ENCODE measurements at places on chromosomes 12 and 14.
A peak's percentile ranks its signal among the peaks of the same experiment; 100 is the strongest.

- no peak for DNase-seq
These were observed 180.2 kb upstream of the PZP start for GRCh38 chr12:9388379-9388778.

DNA sequence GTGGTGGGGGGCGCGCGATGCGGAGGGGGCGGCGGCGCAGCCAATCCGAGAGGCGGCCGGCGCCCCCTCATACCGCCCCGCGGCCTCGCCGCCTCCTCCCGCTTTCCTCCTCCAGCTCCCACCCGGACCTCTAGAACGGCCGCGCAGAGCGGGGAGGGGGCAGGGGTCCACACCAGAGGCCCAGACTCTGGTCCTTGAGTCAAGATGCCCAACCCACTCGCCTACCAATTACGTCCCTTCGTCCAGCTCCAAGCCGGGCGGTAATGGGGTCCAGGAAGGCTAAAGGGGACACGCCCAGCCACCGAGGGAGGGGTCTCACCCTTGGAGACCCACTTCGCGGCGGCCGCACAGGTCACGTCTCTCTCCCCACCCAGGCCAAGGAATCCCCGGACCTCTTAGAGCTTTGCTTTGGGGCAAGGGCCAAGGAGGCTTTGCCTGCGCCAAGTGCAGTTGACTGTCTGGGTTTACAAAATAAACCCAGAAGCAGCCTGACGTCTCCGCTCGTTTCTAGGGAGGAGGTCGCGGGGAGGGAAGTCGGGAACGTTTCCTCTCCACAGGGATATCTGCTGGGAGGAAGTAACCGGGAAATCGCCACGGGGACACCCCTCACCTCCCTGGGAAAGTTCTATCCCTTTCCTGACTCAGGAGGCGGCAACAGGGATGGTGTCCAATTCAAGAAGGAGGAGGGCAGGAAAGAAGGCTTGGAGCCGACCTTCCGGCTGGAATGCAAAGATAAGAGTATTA, 394 bp upstream of the AMIGO2 start:
- DNase-seq = no peak

- DNase-seq = no peak
These were observed 107.4 kb downstream of the PPM1A start for GRCh38 chr14:60356386-60356785.

DNA sequence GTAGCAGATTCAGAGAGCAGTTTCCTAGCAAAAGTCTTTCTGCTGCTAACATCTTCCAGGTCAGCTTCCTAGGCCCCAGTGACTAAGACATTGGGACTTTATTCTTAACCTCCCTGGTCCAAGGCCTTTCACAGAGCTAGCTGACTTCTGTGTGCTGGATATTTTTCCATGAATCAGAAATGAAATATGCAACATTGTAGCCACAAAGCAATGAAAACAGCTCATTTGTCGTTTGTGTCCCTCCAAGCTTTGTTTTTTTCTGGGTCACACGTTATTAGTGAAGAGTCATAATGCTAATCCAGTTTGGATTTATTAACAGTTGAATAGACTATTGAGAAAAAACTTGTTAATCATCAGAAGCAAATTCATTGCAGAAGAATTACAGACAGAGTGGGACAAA, 82.4 kb downstream of the ARF6 start:
- DNase-seq = no peak

GRCh38 chr12:130460611-130461446, 123.1 kb downstream of the PIWIL1 start:
- DNase-seq = no peak

- peak; percentile 17 for DNase-seq
These were observed 26.9 kb downstream of the IQSEC3 start for GRCh38 chr12:93266-94005.

- DNase-seq = no peak
These were observed 22.0 kb downstream of the VSX2 start for GRCh38 chr14:74261288-74261687.

DNA sequence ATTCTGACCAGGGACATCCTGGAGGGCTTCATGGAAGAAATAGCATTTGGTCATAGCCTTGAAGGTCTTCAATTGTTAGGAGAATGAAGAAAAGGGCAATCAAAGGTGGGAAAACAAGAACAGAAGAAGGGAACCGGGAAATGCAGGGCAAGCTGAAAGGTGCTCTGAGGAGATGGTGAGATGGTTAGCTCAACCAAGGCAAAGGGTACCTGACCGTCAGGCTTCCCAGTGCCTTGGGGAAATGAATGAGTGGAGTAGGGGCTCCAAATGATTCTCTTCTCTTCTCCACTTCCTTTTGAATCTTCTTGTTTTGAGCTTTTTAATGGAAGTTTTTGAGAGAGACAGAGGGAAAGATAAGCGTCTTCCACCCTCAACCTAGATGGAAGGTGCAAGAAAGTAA, 155.6 kb upstream of the PWP1 start:
- DNase-seq = no peak

GRCh38 chr12:67842124-67842523, 147.1 kb upstream of the IFNG-AS1 start:
- no peak for DNase-seq

DNA sequence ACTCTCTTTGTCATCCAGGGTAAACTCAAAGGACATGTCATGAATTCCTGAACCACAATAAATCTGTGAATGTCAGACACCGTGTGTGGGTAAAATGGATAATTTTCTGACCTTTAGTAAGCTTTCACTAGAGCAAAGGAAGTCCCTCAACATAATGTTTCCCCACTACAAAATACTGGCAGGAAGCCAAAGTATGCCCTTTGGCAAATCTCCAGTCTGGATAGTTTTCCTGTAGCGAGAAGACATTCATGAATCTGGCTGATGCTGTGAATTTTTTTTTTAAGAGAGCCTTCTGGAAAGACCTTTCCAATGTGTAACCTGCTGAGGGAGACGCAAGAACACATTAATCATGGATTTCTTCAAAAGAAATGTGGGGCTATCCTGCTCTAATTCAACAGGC, 389.6 kb upstream of the DDHD1 start:
- DNase-seq = no peak

DNA sequence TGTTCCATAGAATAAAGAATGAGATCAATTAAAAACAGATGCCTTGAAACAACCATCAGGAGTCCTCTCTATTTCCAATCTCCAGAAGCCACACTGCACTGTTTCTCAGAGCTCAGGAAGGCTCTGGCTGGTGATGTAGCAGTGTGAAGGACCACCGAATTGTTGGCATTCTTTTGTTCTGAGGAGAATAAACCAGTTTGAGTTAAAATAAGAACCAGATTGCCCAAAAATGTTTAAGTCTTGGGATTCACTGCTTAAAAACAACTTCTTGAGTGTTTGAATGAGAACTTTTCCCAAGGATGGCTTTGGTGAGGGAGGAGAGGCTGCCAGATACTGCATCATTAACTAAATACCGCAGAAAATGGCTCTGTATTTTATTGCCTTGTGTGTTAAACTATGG, 341.2 kb downstream of the C12orf75 start:
- no peak for DNase-seq

- DNase-seq = peak; percentile 18
These were observed 213.5 kb upstream of the SLC38A2 start for GRCh38 chr12:46585854-46586621.

GRCh38 chr14:103091041-103091882, 3.3 kb upstream of the EXOC3L4 start:
- DNase-seq = no peak

GRCh38 chr14:100025111-100025510, 40.1 kb upstream of the EVL start:
- DNase-seq = peak; percentile 58

DNA sequence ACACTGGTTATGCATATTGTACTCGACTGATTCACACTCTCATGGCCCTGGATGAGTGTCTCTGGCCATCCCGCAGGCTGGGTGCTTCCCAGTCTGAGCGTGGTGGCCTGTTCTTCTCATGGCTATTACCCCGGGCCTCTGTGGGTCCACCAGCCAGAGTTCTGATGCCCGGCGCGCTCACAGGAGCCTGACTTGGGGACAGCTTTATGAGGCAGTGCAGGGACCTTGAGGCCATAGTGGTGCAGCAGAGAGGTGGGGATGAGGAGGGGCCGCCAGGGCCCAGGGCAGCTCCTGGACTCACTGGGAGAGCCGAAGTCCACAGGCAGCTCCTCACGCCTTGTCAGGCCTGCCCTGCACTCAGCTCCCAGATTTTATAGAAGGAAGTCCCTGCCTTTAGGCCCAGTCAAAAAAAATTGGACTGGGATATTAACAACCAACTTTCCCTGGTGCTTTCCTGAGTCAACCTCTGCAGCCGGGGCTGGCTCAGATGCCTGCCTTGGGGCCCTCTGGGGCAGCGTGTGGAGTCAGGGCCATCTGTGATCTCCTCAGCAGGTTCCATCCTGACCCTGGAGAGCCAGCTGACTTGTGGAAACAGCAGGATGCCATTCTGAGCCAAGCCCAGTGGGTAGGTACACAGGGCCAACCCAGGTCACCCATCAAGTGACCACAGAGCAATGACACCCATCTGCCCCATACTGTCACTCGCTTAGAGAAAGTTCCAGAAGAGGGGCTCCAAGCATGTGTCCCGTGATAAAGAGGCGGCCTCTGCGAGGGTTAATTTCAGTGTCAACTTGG, 89.4 kb upstream of the DIO3 start:
- no peak for DNase-seq

DNA sequence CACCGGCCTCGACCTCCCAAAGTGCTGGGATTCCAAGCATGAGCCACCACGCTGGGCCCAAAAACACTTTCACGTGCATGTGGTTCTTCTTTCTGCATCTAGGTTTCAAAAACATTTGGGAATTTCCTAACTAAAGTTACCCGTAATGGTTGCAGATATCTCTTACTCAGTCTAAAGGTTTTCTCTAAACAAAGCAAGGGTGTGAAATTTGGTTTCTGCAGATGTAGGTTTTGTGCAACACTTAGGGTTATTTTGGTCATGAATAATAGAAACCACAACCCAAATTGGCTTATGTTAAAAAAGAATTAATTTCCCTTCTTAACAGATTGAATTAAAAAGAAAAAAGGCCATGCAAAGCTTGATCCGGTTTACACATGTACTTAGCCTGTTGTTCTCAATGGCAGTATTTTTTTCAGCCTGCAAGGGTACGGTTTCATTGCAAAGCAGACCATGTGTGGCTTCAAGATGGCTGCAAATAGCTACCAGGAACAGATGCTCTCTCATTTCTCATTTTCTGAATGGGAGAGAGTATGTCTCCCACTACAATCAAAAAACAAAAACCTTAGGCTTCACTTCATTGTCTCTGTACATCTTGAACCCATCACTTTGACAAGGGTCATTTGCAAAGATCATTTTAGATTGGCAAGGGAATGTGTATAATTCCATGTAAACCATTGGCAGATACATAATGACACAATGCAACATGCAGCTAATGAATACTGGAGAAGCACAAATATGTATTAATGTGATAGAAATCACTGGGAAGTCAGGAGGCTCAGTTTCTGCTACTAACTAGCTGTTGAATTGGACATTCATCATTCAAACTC, 491.2 kb upstream of the FLRT2 start:
- no peak for DNase-seq

GRCh38 chr12:68001486-68002466, 12.5 kb downstream of the IFNG-AS1 start:
- DNase-seq = no peak

GRCh38 chr14:98103705-98104104, 1168.3 kb downstream of the BCL11B start:
- no peak for DNase-seq

GRCh38 chr12:66290716-66291200, 11.5 kb upstream of the HELB start:
- DNase-seq = no peak

GRCh38 chr14:81406863-81407262, 6.7 kb upstream of the STON2 start:
- no peak for DNase-seq

- DNase-seq = no peak
These were observed 149.4 kb downstream of the RPAP3 start for GRCh38 chr12:47556261-47557030.
